ENCODE measurements at places on chromosomes 16 and 17.

DNA sequence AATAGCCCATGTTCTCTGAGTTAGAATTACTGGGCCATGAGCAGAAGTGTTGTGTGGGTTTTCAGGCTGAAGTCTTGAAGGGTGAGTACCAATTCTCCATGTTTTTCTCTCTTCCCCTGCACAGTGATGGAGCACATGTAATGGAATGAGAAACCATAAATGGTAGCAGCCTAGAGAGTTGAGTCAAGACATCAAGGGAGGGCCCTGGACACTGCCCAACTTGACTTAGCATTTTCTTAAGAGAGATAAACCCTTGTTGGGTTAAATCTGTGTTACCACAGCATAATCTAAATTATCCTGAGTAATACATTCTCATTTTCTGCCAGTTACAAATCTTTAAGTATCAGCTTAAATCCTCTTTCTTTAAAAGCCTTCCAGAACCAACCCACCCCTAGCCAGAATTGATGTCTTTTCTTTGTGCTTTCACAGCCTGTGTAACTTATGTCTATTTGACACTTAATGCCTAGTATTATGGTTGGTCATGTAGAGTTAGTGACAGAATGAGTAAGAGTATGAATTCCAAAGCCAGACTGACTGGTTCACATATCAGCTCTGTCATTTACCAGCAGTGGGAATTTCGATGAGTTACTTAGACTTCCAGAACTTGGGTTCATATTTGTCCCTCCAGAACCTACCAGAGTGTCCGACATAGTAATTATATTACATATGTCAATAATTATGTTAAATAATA is 27.0 kb upstream of the RGS9 start:
- no peak for DNase-seq

- DNase-seq: peak; percentile 80
These were observed 11.1 kb downstream of the PIMREG start for GRCh38 chr17:6455321-6455705.

DNA sequence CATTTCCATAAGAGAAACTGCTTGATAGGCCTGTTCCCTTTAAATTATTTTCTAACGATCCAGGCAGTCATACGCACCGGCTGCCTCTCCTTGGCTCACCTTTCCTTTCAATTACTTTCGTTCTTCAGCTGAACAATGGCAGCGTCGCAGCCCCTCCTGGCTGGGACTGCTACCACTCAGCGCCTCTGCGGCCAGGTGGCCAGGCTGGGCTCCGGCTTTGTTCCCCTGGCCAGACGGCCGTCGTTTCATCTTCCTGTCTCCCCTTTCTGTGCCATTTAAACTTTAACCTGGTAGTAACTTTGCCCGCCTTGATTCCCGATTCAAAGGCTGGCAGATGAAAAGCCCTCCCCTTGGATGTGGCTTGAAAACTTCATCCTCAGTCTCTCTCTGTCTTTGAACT is 79.0 kb downstream of the C16orf78 start:
- DNase-seq: no peak

DNA sequence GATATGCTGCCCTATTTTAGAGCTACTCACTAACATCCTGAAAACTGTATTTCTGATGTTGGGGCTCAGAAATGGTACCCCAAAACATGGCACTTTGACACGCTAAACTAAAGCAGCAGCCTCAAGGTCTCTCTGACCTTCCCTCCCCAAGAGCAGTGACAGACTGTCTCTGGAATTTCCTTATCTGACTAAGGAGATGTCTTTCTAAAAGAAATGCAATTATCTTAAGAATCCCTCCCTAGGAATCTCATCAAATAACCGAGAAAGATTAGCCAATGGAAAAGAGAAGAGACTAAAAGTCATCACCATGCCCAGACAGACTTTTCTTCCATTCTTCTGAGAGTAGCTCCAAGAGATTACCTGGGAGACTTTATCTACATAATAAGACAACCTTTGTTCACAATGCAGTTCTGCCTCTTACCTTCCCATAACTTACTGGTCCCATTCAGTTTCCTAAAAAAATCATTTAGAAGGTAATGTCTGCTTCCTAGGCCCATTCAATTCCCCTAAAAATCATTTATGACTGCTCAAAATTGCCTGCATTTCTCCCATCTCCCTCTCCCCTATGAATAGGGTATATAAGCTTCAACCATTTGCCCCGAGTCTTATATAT is 123.9 kb downstream of the CPPED1 start:
- DNase-seq: no peak

- DNase-seq: no peak
These were observed 38.3 kb downstream of the CYB561 start for GRCh38 chr17:63407741-63408330.

DNA sequence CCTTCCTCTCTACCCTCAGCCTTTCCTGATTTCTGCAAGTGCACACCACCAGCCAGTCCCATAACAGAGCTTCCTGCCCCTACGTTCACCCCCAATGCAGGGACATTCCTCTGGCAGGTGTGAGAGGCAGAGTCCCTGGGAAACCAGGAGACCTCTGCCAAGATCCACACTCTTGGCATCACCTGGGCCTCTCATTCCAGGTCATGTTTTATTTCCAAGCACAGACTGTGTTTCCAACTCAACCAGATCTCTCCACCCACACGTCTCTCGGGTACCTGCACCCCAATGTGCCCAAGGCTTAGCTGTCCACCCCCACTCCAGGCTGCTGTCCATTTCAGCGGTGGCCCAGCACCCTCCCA is 21.0 kb upstream of the PHB1 start:
- DNase-seq: no peak

DNA sequence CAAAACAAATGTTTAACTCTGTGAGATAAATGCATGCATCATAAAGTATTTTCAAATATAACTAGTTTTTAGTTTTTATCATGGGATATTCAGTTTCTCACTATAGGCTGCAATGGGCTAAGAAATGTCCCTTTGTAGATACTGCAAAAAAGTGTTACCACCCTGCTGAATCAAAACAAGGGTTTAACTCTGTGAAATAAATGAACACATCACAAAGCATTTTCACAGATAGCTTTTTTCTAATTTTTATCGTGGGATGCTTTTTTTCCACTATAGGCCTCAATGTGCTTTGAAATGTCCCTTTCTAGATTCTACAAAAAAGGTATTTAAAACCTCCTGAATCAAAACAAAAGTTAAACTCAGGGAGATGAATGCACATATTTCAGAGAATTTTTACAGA is 541.1 kb downstream of the KCNJ18 start:
- no peak for DNase-seq

DNA sequence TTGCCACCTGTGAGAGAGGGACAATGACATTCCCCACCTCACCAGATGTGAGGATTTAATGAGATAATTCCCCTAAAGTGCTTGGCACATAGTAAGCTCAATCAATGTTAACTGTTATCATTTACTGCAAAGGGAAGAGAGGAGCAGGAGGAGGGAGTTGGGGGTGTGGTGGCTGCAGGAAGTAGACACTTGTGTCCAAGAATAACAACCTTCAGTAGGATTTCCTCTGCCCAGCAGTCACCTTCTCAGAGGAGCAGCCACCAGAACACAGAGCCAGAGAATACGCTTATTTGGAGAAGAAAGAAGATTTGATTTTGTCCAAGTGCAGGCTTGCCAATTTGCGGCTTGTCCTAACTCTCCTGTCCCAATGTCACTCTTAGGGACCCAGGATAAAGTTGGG is 10.2 kb downstream of the CBX4 start:
- DNase-seq: peak; percentile 3

DNA sequence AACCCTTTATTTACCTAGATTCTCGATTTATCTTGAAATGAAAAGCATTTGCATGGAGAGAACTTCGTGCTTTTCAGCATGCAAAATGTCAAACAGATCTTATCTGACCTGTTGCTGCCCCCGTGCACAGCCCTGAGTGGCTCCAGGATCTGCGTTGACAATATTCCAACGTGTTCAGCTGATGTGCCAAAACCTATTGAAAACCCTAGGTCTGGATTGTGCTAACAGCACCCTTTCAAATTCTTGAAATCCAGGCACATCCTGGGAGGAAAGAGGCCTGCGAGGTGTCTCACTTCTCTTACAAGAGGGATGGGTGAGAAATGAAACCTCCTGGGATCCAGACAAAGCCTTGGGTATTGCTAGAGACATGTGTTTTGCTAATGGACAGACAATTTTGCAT is 231.8 kb downstream of the MAP2K4 start:
- no peak for DNase-seq

DNA sequence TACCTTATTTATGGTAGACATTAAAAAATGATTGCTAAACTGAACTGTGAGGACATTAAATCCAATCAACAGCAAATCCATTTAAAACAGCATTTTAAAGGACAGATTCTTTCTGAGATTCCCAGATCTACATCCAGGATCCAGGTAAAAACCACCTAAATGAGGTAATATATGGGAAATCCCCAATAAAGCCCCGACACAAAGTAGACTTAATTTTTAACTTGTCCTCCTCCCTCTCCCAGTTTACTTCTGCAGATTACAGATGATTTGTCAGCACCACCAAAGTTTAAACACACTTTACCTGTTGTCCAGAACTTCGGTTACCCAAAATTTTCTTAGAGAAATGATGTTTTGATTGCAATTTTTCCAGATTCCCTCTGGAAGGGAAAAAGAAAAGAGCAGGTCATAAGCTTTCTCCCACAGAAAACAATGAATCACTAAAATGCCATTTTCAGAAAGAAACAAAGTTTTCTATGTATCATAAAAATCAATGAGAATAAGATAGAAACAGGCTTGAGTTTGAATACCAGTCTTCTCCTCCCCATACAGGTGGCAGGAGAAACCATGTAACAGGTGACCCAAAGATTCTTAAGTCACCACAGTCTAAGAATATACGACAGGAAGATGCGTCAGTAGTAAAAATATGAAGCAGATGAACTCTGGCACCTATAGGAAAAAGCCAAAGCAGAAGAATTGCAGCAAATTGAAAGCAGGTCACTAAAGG is 22.8 kb downstream of the GJC1 start:
- no peak for DNase-seq

DNA sequence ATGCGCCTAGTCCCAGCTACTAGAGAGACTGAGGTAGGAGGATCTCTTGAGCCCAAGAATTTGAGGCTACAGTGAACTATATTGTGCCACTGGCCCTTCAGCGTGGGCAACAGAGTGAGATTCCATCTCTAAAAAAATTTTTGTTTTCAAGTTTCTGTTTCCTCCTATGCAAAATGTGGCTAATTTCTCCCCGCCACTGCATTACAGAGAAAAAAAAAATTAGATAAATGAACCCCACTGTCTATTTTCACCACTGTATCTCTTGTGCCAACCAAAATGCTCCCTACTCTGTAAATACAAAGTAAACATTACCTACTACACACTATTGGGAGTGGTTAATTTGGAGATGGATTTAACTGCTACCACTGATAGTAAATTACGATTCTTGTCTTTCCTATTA is 2.0 kb downstream of the MARF1 start:
- no peak for DNase-seq

DNA sequence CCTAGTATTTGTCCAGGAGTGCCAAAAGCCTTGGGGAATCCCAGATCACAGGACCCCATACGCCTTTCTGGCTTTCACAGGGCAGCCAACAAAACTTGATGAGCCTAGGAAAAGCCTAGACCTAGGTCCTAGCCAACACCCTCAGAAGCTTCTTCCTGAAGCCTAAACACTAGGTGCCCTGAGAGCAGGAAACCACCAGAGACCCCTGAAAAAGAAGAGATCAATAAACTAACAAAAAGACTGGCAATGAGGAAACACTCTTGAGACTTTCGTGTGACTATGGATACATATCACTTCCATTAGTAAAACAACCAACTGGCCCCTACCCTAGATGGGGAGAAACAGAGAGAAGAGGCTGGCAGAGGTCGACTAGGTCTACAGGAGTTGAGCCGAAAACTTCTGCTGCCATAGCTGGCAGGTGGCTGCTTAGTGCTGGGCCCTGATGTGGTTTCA is 1.2 kb downstream of the ORMDL3 start:
- DNase-seq: no peak

DNA sequence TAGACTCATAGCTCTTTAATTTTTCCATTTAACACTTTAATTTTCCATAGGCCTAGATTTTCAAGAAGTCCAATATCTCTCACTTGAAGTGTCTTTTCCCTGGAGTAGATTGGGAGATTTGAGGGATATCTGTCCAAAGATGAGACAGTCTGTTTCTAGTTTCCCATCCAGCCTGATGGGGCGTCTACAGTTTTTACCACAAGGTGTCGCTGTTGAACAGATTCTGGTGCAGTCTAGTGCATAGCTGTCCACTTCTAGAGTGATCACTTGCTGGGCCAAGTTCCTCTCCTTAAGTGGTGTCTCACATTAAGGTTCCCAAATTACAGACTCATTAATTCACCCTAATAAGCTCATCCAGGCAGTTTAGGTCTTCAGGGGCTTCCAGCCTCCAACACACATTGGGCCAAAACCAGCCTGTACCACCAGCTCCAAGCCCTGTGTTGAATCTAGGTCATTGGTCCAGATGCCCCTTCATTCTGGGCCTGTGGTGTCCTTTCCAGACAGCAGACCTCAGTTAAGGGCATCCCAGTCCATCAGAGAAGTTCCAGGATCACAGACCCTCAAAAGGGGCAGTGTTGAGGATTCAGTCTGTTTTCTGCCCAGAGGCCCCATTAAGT is 9.4 kb downstream of the SNX20 start:
- DNase-seq: peak; percentile 29

- DNase-seq: no peak
These were observed 2.5 kb downstream of the TBX21 start for GRCh38 chr17:47735536-47736011.

DNA sequence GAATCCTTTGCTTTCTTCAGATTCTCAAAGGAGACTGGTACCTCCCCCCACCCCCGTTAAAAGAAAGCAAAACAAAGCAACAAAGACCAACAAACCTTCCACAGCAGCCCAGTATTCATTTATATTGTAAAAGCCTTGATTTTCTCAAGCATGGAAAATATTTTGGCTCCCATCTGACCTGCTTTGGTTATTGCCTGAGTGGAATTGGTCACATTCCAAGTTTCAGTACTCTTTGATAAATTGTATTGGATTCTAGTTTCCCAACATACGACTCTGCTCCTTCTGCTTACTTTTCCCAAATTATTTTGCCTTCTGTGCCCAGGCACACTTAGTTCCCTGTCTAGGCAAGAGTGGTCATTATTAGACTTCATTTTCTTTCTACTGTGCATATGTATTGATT is 1.3 kb downstream of the ABCC11 start:
- no peak for DNase-seq

DNA sequence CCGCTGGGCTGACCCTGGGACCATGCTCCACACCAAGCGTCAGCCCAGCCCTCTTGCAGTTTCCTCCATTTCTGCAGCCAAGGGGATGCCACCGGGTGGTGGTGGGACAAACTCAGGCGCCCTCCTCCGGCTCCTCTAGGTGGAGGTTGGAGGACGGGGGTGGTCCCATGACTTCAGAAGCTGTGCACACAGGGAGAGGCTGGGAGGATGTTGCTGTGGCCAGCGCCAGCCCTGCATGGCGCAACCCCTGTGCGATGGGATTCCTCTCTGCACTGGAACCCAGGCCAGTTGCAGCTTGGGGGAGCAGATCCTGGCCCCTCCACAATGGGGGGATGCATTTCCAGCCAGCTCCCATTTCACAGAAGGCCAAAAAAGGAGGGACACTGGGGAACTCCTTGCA is 246.5 kb downstream of the C16orf95 start:
- no peak for DNase-seq

- DNase-seq: peak; percentile 48
These were observed 59.1 kb downstream of the SSH2 start for GRCh38 chr17:29870836-29871465.

Data from eye (tissue), 1 donor.